Naive thymus-derived CD4-positive, alpha-beta T cell (primary cell): ENCODE measurements at places on chromosomes 7 and 10. TPM values are rescaled to one million over a fixed set of nuclear protein-coding genes. Genes with fewer than 3 reads are reported as not detected.

The GIMAP8 gene
- polyA plus RNA-seq, result 26.0 TPM

The PILRB gene
- polyA plus RNA-seq, result 1.1 TPM

The GALNT17 gene
- not detected for polyA plus RNA-seq

The HDAC9 gene
- polyA plus RNA-seq, result 0.28 TPM

The FRMPD2 gene
- not detected for polyA plus RNA-seq

The STAMBPL1 gene
- 12.5 TPM for polyA plus RNA-seq

The ADRA2A gene
- not detected for polyA plus RNA-seq

The DNAJB12 gene
- polyA plus RNA-seq, result 17.6 TPM

The WBP1L gene
- 19.4 TPM for polyA plus RNA-seq

The POM121C gene
- polyA plus RNA-seq, result 15.6 TPM

The ST8SIA6 gene
- 0.47 TPM for polyA plus RNA-seq

The DRGX gene
- not detected for polyA plus RNA-seq

The FAM237B gene
- not detected for polyA plus RNA-seq

The TMEM270 gene
- not detected for polyA plus RNA-seq

The SNX10 gene
- 7.2 TPM for polyA plus RNA-seq

The PLAC9 gene
- polyA plus RNA-seq, result not detected

The LRMDA gene
- polyA plus RNA-seq, result not detected

The CYP3A7 gene
- 0.08 TPM for polyA plus RNA-seq

The DNAH11 gene
- polyA plus RNA-seq, result 0.02 TPM

The CHN2 gene
- polyA plus RNA-seq, result 0.47 TPM

The COL17A1 gene
- polyA plus RNA-seq, result not detected

The NME8 gene
- polyA plus RNA-seq, result not detected

The TWIST1 gene
- not detected for polyA plus RNA-seq

The ASB4 gene
- not detected for polyA plus RNA-seq

The GCK gene
- polyA plus RNA-seq, result 1.7 TPM

The GRM3 gene
- not detected for polyA plus RNA-seq

The CLRN3 gene
- not detected for polyA plus RNA-seq

The FAM25C gene
- not detected for polyA plus RNA-seq

The KCTD7 gene
- polyA plus RNA-seq, result 10.4 TPM

The HSPA12A gene
- polyA plus RNA-seq, result 0.06 TPM

The ZNF518A gene
- 7.1 TPM for polyA plus RNA-seq

The CALCR gene
- not detected for polyA plus RNA-seq

The CYP26C1 gene
- polyA plus RNA-seq, result not detected

The C10orf95 gene
- 0.32 TPM for polyA plus RNA-seq

The PAPOLB gene
- not detected for polyA plus RNA-seq

The SPDYE2 gene
- 0.33 TPM for polyA plus RNA-seq

The SH2D4B gene
- polyA plus RNA-seq, result not detected
